ENCODE measurements at places on chromosomes 2 and 18.

- no peak for DNase-seq
Observed at GRCh38 chr18:39037925-39038324, 1472.3 kb upstream of the CELF4 start.

DNA sequence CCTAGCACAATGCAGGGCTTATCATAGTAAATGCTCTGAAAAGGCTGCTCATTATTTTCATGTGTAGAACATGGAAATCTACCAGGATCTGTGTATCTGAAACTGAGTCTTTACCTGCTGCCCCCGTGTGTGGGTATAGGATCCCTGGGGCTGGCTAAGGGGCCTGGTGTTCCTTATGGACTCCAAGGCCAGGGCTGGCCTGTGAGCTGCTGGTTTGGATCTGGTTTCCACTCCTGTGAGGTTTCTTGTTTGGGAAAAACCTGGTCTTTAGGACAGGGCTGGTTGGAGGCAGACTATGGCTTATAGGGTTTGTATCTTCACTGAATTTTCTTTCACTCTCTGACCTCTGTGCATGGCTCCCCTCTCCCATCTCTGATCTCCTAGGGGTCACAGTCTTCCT, 80.8 kb downstream of the DYSF start:
- no peak for DNase-seq

- no peak for DNase-seq
Observed at GRCh38 chr2:240013343-240013742, 11.8 kb downstream of the NDUFA10 start.

DNA sequence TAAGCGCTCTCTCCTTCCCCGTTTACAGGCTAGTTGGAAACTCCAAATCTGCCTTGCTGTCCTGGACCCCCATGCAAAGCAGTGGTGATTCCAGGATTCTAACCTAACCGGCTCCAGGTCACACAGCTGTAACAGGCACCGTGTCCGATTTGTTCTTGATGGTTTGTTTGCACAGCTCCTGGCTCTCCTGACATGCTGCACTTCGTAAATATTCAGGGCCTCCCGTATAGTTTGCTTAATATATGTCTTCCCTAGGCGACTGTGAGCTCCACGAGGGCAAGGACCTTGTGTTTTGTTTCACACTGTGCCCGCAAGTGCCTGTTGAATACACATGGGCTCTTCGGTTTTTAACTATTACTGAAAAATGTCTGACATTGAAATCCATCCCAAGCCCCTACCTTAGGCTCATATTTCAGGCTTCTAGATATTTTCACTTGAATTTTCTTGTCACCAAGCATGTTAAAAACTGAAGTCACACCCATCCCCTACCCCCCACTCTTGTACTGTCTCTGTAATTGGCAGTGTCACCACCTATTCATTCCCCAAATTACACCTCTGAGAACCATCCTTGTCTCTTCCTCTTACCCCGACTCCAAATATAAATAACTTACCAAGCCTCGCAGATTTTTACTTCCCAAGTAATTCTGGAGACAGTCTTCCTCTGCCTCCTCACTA, 1.0 kb upstream of the PUM2 start:
- no peak for DNase-seq

- DNase-seq = no peak
Observed at GRCh38 chr2:71675296-71675695, 221.9 kb downstream of the DYSF start.

DNA sequence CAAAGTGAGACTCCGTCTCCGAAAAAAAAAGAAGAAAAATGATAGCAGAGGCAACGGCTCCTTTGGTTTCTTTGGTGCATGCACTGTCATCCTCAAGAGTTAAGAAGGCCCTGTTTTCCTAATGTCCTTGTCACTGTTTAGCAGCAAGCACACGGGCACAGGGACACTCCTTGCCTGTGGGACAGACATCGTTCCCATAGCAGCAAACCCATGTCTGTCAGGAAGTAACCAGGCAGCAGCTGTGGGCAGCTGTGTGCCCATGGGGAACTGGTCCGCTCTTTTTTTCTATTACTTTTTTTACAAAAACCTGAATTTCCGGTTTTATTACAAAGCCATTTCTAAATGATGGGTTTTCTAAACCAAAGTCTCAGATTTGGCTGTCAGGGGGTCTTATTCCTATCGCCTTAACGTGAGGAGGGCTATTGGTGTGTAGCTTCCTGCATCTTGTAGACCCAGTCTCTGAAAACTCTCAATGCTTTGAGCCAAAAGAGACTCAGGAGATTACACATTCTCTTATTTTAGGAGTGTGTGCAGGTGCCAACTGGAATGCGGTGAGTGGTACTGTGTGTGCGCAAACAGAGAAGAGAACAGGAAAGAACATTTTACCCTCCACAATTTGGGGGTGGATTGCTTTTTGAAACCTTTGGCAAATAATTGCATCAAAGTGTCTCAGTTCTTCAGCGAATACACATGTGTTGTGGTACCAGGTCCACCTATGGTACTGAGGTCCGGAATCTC, 109.6 kb downstream of the COLEC12 start:
- no peak for DNase-seq

DNA sequence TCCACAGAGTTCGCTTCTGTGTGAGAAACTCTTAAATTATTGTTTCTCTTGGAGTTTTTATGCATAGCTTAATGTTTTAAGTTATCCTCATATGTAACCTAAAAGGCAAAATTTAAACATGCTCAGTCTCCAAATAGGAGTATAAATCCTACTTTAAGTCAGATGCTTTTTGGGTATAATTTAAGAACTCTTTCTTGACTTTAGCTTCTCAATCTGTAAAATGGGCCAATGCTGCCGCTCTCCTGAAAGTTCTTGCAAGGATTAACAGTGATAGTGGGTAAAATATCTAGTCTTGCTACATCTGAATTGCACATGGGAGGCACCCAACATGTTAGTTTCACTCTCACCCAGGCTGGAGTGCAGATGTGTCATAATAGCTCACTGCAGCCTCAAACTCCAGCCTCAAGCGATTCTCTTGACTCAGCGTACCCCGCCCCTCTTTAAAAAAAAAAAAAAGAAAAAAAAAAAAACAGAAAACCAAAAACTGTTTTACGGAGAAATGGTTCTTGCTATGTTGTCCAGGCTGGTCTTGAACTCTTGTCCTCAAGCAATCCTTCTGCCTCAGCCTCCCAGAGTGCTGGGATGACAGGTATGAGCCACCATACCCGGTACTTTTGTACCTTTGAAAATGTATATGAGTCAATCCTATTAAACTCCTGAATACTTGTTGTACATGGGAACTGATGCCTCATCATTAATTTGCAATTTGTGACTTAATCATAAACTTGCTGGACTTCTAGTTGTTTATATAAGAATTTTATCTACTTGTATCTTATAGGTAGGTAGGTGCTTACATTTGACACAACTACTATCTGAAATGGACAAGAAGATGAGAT, 1.8 kb downstream of the FBXO48 start:
- DNase-seq = no peak

- no peak for DNase-seq
Observed at GRCh38 chr2:207409517-207409916, 120.2 kb upstream of the CREB1 start.

GRCh38 chr2:109331896-109332848, 203.2 kb downstream of the SH3RF3 start:
- DNase-seq = peak; percentile 73

DNA sequence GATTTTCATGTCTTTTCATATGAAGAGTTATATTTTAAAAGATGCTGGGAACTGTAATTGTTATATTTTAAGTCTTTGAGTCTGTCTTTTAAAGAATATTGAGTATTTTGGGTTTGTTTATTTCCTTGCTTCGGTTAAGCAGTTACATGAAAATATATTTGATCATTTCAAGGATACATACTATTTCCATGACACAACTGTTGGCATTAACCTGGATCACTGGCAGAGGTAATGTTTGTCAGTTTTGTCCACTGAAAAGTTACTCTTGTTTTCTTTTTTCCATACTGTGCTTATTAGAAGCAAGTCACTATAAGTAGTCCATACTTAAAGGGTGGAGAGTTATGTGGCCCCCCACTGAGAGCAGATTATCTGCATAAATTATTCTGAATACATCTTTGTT, 1142.0 kb upstream of the TMEFF2 start:
- DNase-seq = no peak
